ENCODE measurements at places on chromosomes 5 and 9. TPM values are rescaled to one million over a fixed set of nuclear protein-coding genes. Genes with fewer than 3 reads are reported as not detected.

Gene DUSP1
- total RNA-seq: 2,876 TPM

Gene ZFP2
- total RNA-seq: 2.2 TPM

DNA sequence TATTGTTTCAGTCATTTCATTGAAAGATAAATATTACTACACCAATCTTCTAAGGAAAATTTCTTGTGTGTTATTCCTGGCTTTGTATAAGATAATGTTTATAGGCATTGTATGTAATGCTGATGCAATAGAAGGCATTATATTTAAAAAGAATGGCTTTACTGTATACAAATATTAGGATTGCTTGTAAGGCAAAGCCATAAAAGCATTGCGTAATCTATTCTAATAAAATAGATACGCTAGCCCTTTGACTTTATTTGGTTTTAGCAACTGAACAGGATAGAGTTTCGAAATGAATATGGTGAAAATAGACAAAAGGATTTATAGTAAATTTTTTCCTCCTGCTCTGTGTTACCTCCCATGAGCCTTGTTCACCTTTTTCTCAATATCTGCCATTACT lies 5.5 kb upstream of the LYSMD3 start:
- DNase-seq: no peak

Gene GARIN3
- total RNA-seq: not detected

Gene CD72
- total RNA-seq: 5.6 TPM

Gene SLC1A3
- 18.9 TPM for total RNA-seq

- DNase-seq: no peak
Measured at GRCh38 chr9:135847833-135848232, 59.5 kb downstream of the CAMSAP1 start.

Gene NFIB
- total RNA-seq: 73.4 TPM

Gene TMEM174
- total RNA-seq: not detected

Gene GRXCR2
- total RNA-seq: not detected

GRCh38 chr9:125430161-125431011 lies 168.8 kb downstream of the GAPVD1 start:
- DNase-seq: no peak

Gene SLC6A3
- total RNA-seq: 0.49 TPM

GRCh38 chr5:99272576-99272975 lies 343.8 kb upstream of the CHD1 start:
- no peak for DNase-seq

GRCh38 chr5:176738637-176739250 lies 71.6 kb upstream of the UNC5A start:
- no peak for DNase-seq

GRCh38 chr9:7947577-7947976 lies 148.0 kb upstream of the DMAC1 start:
- no peak for DNase-seq

DNA sequence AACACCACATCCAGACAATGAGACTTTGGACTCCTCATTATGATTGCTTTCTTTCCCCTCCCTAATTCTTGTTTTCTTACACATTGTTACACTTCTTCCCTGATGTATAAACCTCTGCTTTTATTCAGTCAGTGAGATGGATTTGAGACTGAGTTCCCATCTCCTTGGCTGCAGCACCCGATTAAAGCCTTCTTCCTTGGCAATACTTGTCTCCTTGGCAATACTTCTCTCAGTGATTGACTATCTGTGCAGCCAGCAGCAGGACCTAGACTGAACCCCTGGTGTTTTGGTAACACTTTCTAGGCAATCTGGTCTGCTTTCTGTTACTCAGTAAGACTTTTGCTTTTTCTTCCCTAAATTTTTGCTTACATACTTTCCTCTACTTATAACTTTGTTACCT lies 492.8 kb upstream of the SMC2 start:
- DNase-seq: no peak

Gene ZNF354C
- 7.1 TPM for total RNA-seq

Gene LCN12
- total RNA-seq: not detected

GRCh38 chr9:89864731-89865130 lies 259.9 kb downstream of the GADD45G start:
- no peak for DNase-seq

Gene ARSI
- total RNA-seq: 4.7 TPM

DNA sequence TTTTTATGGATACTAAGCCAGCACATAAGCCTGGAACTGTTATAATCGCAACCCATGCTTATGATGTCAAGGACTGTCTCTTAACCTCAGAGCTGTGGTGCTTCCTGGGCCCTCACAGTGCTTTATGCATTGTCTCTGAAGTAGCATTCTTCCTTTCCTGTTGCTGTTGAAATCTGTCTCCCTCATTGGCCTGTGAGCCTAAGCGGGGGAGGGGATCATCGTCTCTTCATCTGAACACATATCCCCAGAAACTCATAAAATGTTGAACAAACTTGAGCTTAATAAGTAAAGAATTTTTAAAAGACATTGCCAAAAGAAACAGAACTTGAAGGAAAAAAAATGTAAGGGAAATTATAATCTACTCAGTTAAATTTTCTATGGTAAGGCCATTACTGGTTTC lies 80.3 kb downstream of the SGCD start:
- DNase-seq: no peak

- no peak for DNase-seq
Measured at GRCh38 chr9:95116002-95116807, 201.3 kb downstream of the FANCC start.

DNA sequence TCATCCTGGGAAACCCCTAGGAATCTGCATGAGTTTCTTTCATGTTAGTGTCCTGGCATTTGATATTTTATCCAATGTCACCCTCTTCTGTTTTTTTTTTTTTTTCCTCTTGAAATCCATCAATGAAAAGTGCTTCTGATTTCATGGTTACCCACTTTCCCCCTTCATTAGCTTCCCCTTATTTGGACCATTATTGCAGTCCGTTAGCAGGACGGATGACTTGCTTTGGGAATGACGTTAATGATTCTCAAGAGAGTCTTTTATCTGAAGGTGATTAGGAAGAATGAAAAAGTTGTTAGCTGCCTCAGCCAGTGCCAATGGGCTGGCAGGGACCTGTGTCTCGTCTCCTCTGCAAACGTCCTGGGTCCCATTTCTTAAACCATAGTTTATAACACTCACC lies 134.7 kb downstream of the SEMA6A start:
- DNase-seq: no peak

GRCh38 chr9:98807814-98808195 lies 335 bp downstream of the GALNT12 start:
- no peak for DNase-seq

Gene TAF11L10
- total RNA-seq: not detected

Gene MCTP1
- 12.8 TPM for total RNA-seq

- no peak for DNase-seq
Measured at GRCh38 chr5:122154910-122155309, 25.6 kb downstream of the ZNF474 start.

- no peak for DNase-seq
Measured at GRCh38 chr5:140275837-140276236, 27.1 kb downstream of the PFDN1 start.

Gene HTR4
- 2.9 TPM for total RNA-seq

DNA sequence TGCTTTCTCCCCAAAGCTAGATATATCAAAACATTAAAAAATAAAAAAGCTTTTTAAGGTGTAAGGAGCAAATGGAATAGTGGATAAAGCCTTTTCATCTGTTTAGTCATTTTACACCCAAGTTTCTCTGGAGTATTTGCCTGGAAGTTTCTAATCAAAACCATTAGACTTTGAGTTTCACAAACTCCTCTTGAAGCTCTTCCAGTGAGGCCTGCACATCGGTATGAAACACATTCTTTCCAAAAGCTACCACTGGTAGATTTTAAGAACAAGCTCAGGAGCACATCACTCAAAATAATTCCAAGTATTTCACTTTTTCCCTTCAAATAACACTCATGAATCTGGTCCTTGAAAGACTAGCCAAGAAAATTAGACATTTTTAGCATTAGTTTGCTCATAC lies 5.7 kb downstream of the TRIM52 start:
- no peak for DNase-seq

GRCh38 chr9:133463234-133463863 lies 3.6 kb downstream of the CACFD1 start:
- no peak for DNase-seq

- DNase-seq: no peak
Measured at GRCh38 chr5:82622205-82622604, 344.1 kb upstream of the RPS23 start.

GRCh38 chr9:91771027-91771426 lies 179.0 kb downstream of the ROR2 start:
- no peak for DNase-seq

DNA sequence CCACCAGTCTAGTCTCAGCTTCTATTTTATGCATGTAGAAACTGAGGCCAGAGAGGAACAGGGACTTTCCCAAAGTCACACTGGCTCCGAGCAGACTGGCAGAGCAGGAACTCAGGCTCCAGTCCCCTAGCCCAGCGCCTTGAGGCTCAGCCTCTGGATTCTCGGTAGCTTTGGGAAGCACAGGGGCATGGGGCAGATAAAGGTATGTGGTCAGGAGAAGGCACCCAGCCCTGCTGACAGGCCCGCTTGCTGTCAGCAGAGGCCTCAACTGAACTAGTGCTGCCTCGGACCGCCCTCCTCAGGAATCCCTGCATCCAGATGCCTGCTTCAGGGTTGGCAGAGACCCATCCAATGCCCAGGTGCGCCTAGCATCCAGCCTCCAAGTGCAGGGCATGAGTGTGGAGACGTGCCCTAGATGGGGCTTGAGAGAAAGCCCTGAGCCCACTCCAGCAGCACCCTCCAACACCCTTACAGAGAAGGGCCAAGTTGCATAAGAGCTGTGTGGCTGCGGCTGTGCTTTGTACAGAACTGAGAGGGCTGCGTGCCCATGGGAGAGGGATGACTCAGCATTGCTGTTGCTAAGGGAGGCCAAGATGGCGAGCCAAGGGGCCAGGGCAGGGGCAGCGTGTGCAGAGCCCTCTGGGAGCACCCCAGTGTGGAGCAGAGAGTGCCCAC lies 168.6 kb downstream of the MACROH2A1 start:
- DNase-seq: no peak

Gene RASGEF1C
- 2.5 TPM for total RNA-seq

Gene IL4
- not detected for total RNA-seq

DNA sequence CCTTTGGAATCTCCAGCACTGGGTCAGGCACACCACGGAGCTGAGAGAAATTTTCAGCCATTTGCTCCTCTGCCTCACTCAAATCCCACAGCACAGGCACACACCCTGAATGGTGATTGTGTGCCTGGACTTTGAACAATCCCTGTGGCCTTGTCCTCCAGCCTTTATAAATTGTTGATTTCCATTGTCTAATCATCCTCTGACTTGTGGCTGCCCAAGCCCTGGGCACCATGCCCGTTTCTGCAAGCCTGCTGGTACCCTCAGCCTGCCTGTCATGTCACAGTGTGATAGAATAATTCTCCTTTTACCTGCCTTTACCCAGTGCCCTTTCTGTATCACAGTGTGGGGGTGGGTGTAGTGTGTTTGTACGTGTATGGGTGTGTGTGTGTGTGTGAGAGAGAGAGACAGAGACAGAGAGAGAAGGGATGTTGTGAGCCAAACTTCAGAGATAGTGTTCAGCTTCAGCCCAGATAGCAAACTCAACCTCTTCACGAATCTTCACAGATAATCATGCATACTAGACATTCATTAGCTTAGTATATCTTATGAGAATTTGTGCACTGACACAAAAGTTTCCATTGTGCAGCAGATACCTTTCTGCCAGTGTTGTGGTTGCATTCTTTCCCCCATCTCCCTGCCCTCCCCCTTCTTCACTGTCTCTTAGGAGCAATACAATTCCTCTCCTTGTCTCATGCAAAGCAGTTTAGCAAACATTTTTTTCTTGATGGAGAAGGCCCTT lies 27.8 kb upstream of the SLC44A1 start:
- no peak for DNase-seq

Gene LCN10
- total RNA-seq: 8.3 TPM

DNA sequence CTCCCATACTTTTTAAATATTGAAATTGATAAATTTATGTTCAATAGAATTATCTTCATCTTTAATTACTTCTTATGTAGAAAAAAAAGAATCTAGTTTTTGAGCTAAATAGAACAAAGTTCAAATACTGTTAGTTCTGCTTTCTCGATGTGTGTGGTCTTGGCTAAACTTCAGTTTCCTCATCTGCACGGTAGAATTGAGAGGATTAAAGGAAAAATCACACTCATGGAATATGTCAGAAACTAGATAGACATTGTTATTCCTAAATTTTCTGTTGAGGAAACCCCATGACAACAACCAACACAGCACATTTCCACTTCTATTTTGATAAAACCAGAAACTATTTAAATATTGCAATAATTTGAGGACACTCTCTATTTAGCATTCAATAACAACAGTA lies 100.3 kb downstream of the MUSK start:
- no peak for DNase-seq

DNA sequence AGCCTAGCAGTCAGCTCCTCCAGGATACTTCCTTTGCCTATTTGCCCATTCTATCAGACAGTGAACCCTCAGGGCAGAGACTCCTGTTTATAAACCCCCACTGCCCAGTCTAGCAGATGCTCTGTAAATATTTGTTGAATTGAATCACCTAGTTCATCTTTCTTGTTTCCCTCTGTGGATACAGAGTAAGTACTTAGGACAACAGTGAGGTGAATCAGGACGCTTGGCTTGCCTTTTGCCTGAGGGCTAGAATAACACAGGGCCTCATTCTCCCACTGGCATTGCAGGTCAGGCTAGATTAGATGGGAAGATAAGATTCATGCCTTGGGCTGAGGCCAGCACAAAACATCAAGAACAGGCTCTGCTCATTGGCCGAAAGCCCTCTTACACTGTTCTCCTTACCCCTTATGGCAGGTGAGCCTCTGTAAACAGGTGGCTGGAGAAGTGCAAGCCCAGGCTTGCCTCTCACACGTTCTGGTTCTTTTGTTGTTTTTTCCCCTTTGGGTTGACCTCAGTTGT lies 22.2 kb downstream of the TNFSF8 start:
- no peak for DNase-seq

DNA sequence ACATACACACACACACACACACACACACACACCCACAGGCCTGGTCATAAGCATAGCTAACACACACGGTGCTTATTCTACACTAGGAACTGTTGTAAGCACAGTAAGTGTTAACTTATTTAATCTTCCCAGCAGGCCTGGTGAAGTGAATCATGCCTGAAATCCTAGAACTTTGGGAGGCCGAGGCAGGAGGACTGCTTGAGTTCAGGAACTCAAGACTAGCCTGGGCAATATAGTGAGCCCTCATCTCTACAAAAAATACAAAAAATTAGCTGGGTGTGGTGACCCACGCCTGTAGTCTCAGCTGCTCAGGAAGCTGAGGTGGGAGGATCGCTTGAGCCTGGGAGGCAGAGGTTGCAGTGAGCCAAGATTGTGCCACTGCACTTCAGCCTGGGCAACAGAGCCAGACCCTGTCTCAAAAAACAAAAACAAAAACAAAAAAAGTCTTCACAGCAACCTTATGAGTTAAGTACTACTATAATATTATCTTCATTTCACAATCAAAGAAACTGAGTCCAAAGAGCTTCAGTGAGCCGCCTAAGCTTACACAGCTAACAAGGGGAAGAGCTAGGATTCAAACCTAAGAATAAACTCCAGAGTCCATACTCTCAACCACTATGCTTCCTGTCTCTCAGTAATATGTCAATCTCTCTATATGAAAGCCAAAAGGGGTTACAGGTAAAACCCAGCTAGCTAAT lies 2.3 kb downstream of the MEGF9 start:
- no peak for DNase-seq

Gene SLC28A3
- 10.3 TPM for total RNA-seq
